Ascending aorta (tissue), 2 donors: ENCODE measurements at places on chromosomes 7 and 10.

DNA sequence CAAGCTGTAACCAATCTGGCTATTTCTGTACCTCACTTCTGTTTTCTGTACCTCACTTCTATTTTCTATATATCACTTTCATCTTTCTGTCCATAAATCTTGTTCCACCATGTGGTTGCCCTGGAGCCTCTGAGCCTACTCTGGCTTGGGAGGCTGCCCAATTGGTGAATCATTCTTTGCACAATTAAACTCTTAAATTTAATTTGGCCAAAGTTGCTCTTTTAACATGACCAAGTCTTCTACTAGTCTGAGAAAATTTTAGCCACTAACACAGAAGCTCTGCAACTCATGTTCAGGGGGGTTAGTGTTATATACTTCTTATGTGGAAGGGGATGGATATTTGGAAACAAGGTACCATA, 503.5 kb downstream of the KIF20B start:
- no peak for DNase-seq

- no peak for DNase-seq
Observed at GRCh38 chr10:26488344-26488743, 50.2 kb downstream of the APBB1IP start.

- DNase-seq, result no peak
Observed at GRCh38 chr10:52755297-52756062, 17.1 kb downstream of the MBL2 start.

DNA sequence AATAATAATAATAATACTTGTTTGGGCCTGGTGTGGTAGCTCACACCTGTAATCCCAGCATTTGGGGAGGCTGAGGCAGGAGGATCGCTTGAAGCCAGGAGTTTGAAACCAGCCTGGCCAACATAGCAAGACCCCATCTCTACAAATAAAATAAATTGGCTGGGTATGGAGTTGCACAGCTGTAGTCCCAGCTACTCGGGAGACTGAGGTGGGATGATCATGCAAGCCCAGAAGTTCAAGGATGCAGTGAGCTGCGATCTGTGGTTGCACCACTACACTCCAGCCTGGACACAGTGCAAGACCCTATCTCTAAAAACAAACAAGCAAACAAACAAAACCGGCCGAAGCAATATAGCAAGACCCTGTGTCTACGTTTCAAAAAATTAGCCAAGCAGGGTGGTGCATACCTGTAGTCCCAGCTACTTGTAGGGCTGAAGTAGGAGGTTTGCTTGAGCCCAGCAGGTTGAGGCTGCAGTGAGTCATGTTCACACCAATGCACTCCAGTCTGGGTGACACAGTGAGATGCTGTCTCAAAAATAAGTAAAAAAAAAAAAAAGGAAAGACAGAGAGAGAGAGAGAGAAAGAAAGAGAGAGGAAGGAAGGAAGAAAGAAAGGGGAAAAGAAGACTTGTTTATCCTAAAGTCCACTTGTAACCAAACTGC, 85.6 kb upstream of the KDM7A start:
- no peak for DNase-seq

DNA sequence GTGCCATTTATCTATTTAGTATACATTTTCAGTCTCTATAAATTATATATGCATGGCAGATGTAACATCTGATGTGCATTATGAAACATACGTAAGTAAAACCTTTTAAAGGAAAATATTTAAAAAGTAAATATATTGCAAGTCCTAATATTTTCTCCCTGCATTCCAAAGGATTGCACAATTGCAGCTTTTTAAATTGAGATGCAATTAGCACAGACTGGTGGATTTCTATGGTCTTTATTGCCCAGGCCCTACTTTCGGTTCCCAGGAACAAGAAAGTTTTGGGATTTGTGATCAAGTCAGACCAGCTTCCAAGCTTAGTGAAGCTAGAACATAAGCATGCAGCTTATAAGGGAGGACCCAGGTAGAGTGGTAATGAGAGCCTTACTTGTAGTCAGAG, 337.8 kb downstream of the NRG3 start:
- no peak for DNase-seq

GRCh38 chr7:111047595-111047994, 43.3 kb upstream of the LRRN3 start:
- DNase-seq, result no peak

GRCh38 chr10:563827-564226, 125.6 kb downstream of the DIP2C start:
- no peak for DNase-seq

GRCh38 chr10:71382757-71383156, 14.0 kb upstream of the CDH23 start:
- no peak for DNase-seq

GRCh38 chr7:3451701-3452100, 150.6 kb downstream of the SDK1 start:
- no peak for DNase-seq

DNA sequence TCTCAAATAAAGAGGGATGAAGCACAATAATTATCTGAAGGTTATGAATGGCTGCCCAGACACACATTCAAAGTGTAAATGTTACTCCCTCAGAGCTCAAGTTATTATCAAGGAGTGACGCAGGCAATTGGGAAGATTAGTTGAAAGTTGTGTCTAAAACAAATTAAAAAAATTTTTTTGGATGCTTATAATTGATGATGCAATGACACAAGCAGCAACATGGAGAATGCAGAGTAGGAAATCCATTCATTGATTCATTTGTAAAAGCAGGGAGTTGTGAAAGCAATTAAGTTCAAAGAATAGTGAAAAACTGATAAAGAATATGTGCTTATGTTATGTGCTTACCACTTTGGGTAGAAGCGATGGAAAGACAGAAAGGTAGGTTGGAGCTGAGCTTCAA, 120.4 kb downstream of the CDK6 start:
- no peak for DNase-seq

DNA sequence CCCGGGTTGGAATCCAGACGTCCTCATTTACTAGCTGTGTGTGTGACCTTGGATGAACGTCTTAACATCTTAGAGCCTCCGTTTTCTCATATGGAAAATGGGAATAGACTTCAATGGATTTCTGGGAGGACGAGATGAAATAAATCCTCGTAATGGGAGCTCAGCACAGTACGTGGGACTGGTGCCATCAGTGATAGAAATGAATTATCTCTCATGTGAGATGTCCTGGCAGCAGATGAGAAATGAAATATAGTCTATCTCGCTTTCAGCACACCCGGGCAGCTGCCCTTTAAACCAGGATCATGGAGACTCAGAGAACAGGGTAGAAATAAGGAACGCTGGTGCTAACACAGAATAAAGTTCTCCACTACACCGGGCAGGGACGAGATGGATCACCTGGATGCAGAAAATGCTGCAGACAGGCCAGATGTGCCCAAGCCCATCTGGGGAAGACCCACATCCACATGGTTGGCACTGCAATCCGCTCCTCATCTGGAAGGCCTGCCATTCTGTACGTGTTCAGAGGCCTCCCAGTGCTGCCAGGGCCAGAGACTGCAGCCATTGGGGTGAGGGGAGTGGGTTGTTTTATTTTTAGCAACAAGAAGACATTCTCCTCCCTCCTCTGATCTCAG, 11.1 kb upstream of the EMX2 start:
- peak; percentile 43 for DNase-seq

DNA sequence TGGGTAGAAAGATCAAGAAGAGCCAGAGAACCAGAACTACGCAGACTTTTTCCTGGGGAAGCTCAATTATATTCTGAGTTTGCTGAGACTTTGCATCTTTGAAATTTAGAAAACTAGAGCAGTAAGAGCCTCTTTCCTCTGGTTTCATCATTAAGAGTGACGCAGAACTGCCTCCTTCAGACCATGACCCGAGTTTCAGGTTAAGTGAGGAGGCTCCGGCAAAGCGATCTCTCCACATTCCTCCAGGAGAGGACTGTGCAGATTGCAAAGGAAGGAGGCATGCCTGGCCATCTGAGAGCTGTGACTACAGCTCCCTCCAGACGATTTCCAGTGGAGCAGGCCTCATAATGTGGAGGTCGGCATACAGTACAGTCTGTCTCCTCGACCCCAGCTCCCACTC, 115.8 kb upstream of the LANCL2 start:
- no peak for DNase-seq

DNA sequence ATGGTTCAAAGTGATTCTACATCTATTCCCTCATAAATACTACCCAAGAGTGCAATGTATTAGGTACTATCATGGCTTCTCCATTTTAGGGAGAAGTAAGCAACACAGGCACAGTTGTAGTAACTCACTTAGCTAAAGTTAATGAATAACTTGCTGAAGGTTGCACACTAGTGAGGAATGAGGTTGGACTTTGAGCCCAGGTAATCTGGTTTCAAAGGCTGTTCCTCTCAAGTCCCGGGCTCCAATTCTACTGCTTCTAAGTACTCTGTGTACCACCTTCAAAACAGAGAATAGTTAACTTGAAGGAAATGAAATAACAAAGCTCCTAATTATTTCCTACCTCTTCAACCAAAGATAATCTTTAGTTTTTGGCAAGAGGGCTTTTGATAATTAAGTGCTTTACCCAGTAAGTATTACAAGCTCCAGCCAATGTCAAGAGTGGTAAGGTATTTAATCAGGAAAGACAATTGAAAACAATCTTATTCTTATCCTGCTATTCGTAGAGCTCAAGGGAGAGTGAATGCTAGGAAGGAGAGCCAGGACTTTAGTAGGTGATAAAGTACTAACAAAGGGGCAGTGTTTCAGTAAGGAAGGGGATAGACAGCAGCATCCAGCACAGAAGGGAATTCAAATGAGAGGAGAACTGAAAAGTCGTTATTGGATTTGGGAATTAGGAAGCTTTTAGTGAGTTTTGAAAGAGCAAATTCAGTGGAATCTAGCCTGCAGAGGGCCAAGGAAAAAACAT, 158.2 kb upstream of the PTPRZ1 start:
- DNase-seq, result no peak

- DNase-seq, result no peak
Observed at GRCh38 chr7:102210787-102211186, 75.9 kb upstream of the SH2B2 start.

- DNase-seq, result no peak
Observed at GRCh38 chr7:84425702-84426259, 231.2 kb upstream of the SEMA3A start.

DNA sequence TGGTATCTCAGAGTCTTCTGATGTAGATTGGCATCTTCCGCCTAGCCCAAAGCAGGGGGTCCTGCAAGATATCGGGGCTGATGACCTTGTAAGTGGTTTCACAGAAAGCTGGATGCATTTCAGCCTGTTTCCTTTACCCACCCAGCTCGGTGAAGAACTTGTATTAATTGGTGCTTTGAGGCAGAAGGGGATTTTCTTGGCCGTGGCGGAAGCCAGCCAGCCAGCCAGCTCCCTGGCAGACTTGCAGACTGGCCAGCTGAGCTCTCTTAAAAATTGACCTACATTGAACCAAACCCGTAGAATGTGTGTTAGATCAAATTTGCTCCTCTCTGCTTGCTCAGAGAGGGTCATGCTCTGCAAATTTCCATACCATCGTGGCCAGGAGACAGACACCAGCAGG, 218.4 kb downstream of the ADAM12 start:
- no peak for DNase-seq

GRCh38 chr10:944034-944831, 12.7 kb upstream of the LARP4B start:
- peak; percentile 81 for DNase-seq

- DNase-seq, result no peak
Observed at GRCh38 chr10:49587981-49588380, 22.1 kb upstream of the SLC18A3 start.

DNA sequence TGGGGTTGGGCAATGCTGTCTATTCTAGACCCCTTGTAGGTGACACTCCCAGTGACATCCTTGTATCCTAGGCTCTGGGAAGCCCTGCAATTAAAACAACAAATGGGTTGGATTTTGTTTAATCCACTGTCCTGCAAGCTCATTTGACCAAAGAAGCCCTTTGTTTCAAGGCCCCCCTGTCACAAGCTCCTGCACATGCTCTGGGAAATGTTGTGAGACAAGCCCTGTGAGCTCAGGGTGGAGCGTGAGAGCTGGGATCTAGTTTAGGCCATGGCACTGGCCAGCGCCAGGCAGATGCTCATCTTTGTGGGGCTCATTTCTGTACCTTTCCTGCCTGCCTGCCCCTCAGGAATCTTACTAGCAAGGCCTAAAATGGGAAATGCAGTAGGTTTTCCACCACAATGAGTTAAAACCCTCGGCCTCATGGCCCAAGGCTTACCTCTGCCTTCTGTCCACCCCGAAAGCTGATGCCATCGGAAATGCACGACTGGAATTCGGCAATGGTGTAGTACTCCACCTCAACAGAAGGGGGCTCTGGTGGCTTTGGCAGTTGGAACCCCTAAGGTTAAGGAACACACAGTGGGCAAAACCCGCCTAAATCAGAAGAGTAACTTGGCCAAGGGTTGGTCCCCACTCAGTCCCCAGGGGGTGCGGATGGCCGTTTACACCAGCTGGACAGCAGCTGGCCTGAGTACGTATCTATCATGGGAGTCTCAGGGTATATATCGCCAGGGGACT, 112.0 kb downstream of the NEURL1 start:
- DNase-seq, result no peak

GRCh38 chr10:5285186-5285585, 79.6 kb upstream of the UCN3 start:
- DNase-seq, result no peak

GRCh38 chr7:46215987-46216567, 295.0 kb upstream of the IGFBP3 start:
- no peak for DNase-seq

DNA sequence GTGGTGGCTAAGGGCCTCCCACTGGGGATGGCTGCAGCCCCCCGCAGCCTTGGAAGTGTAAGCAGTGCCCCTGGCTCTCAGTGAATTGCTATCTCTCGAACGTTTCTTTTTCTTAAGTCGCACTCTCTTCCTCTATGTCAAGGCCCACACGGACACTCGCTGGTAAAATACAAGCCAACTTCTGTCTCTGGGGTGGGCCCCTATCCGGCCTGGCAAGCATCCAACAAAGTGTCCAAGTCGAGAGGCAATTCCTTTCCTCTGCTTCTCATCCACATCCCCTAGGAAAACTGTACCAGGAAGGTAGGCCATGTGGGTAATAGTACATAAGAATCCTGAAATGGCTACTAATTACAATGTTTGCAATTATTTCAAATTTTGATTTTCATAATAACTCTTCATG, 194.9 kb upstream of the MGMT start:
- DNase-seq, result no peak

GRCh38 chr7:36942541-36942940, 218.2 kb upstream of the AOAH start:
- DNase-seq, result no peak

GRCh38 chr7:2528481-2529095, 9.0 kb downstream of the LFNG start:
- DNase-seq, result no peak

- no peak for DNase-seq
Observed at GRCh38 chr7:151128716-151129115, 38.8 kb downstream of the GBX1 start.

DNA sequence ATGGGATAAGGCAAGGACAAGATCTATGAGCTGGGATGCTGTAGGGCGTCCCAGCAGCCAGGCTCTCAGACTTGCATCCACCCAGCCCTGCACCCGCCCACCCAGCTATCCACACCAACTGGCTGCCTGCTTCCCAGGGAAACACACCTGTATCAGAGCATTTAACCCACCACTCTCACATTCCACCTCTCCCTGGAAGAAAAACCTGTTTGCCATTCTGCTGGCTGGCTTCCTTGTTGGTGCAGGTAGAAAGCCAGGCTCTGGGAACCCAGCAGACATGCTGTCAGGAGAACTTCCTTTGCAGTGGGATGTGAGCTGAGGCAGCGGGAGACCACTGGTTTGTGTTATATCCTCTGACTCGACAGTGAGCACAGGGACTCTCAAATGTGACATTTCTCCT, 67.0 kb downstream of the FAM241B start:
- DNase-seq, result no peak
